ENCODE measurements at places on chromosomes 1 and 21.

DNA sequence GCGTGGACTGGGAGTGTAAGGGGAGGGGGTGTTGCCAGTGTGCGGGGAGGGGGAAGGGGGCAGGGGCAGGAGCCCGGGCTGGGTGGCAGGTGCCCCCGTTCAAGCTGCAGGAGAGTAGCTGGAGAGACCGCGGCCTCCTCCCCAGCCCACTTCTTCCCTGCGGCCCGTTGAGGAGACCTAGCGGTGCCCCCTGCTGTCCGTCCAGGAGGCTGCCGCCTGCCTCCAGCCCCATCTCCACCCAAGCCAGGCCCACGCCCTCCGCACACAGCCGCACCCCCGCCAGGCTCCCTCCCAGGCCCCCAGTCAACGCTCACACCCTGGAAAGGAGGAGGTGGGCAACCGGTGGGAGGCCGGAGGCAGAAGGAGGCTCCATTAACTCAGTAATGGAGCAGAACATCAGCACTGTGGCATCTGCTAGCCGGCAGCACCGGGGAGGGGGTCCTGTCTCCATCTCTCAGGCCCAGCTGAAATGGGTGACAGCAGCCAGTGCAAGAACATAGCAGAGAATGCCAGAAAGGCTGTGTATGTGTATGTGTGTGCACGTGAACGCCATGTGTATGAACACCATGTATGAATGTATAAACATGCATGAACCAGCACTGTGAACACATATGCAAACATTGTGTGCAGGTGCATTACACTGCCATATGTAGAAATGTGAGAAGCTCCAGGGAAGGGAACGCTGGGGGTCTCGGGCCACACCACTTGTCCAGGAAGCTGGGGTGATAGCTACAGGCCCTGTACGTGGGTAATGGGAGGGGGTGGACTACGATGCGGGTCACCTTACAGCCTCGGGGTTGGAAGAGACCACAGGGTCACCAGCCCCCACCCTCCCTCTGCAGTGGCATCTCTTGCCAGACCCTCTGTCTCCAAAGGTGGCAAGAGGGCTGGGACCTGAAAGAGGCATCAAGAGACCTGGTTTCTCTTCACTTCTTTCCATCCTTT is 84.6 kb downstream of the SYT2 start:
- DNase-seq = no peak

GRCh38 chr1:185733818-185734735 is at the start of gene HMCN1:
Gene HMCN1, plus strand, starts transcription at chr1:185734391. Its CDS starts 389 bp downstream, at chr1:185734780.
- no peak for DNase-seq

- no peak for DNase-seq
Observed at GRCh38 chr1:161350671-161351070, 17.0 kb downstream of the CFAP126 start.

GRCh38 chr1:41576206-41576605 is 91.7 kb upstream of the EDN2 start:
- DNase-seq = no peak

- DNase-seq = peak; percentile 51
Observed at GRCh38 chr1:15849775-15850324, 2.3 kb downstream of the SPEN start.

DNA sequence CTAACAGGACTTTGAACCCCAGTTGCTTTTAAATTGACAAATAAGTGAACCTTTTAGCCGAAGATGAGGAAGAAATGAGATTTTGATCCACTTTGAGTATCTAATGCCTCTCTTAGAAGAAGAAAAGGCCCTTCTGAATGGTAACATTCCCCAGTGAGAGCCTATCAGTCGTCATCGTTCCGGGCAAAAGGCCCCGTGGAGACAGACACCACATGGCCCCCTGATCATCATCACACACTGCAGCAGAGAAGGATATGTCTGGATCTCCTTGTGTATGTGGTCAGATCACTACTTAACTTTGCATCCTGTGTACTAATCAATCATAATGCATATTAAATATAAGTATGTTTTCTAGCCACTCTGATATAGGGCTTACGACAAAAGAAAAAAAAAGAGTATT is 87.3 kb upstream of the SMYD2 start:
- DNase-seq = no peak

GRCh38 chr21:46295996-46296752 is 10.0 kb downstream of the YBEY start:
- no peak for DNase-seq

- DNase-seq = no peak
Observed at GRCh38 chr1:14970799-14971141, 182.8 kb upstream of the TMEM51 start.

DNA sequence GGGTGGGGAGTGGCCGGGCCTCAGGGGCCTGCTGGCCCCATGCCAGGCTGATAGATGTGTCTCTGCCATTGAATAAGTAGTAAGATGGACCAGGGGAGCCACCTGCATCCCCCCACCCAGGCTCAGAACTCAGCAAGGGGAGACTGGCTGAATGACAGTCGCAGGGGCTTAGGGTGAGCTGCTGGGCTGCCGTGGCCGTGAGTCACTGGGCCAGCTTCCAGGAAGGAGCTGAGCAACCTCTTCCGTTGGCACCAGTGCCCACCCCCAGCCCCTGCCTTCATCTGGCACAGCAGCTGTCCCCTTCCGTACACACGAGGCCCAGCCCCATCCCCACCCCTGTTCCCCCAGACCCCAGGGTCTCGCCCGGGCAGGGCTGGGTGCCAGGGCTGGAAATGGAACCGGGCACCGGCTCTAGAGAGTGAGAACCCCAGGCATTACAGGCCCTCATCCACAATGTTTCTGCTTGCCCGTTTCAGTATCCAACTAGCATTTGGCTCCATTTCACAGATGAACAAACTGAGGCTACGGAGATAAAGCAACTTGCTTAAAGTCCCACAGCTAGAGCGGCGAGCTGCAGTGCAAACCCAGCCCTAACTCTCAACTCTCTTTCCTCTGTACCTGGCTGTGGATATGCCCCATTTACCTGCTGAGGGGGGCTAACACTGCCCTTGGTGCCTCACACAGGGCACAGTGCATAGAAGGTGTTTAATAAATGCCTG is 10.2 kb downstream of the WNT4 start:
- no peak for DNase-seq

- no peak for DNase-seq
Observed at GRCh38 chr1:180175806-180176205, 21.1 kb downstream of the QSOX1 start.

DNA sequence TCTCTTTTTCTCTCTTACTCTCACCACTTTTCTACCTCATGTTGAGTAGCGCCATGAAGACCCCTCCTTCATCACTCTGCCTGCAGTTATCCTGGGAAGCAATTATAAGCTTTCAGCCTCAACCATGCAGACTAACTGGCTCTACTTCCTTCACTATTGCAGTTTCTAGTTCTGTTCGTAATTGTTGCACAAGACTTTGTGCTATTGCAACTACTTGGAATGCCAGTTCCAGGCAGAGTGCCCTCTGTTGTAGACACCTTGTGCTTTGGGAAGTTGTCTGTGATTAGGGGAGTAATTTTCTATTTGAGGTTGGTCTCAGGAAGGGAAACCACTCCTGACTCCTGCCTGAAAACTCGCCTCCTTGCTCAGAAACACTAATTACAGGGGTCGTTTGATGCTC is 19.4 kb downstream of the PGM1 start:
- DNase-seq = no peak

- DNase-seq = no peak
Observed at GRCh38 chr1:233393926-233394680, 66.6 kb downstream of the MAP3K21 start.

DNA sequence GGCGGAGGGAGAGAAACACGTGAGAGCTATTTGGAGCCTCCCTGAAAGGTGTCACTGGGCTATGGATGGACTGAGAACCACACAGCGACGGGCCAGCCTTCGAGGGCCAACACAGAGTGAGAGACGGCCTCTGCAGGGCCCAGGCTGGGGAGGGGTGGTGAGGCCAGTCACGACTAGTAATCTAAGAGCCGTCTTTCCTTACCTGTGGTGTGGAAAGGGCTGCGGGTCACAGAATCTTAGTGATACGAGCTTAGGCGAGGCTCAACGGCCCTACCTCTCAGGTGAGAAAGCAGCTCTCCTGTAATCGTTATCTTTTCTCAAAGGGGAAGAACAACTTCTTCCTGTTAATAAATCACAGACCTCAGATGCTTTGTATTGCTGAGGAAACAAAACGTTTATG is 33.4 kb upstream of the COX20 start:
- DNase-seq = no peak

DNA sequence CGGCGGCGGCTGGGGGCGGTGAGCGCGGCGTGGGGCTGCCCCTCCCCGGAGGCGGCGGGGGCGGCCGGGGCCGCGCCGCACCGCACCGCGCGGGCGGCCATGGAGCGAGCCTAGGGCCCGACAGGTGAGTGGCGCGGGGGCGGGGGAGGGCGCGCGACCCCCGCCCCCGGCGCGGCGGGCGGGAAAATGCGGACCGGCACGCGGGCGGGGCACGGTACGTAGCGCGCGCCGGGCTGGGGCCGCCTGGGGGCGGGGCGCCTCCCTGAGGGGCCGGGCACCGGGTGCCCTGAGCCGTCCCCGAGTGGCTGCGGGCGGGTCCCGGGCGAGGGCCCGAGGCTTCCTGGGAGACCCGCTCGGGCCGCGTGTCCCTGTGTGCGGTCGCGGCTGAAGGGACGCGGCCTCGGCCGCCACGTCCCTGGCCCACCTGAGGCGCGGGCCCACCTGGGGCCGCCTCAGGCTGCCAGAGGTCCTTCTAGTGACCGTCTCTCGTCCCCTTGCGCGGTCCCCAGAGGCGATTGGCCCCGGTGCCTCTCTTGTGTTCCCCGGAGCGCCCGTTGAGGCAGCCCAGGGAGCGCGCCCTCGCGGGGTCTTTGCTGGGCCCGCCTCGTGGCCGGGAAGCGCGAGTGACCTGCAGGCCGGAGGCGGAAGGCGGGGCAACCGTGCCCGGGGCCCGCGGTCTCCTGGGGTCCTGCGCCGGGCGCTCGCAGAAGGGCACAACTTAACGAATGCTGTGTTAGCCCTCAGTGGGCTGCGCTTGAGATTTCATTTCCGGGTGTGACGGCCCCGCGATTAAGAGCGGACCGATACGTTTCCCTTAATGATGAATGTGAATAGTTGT is 500 bp downstream of the FAM20B start:
- no peak for DNase-seq

DNA sequence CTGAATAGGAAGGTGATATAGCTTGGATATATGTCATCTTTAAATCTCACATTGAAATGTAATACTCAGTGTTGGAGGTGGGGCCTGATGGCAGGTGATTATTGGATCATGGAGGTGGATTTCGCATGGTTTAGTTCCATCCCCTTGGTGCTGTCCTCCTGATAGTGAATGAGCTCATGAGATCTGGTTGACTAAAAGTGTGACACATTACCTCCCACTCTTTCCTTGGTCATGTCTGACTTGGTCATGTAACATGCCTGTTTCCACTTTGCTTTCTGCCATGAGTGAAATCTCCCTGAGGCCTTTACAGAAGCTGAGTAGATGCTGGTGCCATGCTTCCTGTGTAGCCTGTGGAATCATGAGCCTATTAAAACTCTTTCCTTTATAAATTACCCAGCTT is 664.5 kb upstream of the NR5A2 start:
- no peak for DNase-seq

DNA sequence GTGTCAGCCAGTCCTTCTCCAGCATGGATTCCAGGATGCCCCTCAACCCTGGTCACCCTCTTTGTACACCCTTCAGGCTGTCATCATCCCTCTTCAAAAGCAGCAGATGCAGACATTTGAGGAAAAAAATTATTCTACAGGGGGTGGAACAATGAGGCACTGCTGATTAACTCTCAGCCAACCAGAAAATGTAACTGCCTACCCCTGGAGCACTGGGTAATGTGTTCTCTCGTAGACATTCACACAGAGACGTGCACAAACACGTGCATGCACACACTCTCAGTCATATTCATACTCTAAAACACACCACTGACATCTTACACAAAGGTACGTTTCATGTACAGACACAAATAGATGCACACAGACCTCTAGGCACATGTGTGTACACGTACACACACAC is 175.4 kb downstream of the TRABD2B start:
- DNase-seq = no peak

DNA sequence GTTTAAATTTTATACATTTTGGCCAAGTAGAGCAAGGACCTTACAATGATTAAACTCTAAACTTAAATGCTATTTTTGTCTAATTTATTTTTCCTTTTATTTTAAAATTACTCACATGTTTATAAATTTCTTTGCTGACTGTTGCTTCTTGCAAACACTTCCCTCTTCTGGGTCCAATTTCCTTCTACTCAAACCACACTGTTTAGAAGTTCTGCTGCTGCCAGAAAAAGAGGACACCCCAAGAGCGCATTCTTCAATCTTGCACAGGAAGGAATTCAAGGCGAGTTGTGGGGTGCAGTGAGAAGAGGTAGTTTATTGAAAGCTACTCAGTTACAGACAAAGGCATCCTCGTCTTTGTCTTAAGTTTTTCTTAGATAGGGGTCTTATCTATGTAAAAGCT is 88.5 kb upstream of the NEK7 start:
- no peak for DNase-seq

- no peak for DNase-seq
Observed at GRCh38 chr1:159751031-159751430, 29.7 kb upstream of the DUSP23 start.

DNA sequence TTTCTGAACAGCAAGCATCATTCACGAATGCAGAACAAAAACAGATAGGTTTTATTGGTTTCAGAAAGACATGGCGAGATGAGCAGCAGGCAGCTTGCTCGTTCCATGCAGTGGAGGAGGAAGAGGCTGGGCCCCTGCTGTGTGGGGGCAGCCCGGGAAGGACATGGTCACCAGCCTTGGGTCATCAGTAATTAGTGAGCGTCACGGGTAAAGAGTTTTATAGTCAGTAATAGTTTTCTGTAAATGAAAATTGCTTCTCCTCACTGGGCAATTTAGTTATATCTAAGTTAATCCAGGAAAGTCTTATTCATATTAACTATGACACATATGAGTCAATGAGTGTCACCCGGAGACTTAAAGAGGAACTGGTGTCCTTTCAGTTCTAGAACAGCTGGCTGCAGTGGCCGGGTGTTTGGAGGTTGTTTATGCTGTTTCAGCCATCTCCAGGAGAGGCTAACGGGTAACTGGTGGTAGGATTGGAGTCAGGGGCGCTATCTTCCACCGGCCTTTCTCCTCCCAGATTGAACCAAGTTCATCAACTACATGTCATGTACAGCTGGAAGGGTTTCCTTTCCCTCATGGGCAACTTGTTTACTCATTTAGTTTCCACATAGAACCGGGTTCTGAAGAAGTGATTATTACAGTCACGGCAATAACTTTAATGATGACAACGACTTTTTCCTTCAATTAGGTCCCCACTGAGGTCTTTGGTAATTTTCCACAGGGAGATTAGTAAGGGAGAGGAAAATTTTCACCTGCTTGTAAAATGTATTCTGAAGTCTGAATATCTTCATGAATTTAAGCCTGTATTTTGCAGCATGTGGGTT is 34.6 kb upstream of the SLC45A1 start:
- DNase-seq = peak; percentile 12

- DNase-seq = no peak
Observed at GRCh38 chr1:234938924-234939323, 189.7 kb downstream of the TOMM20 start.

GRCh38 chr1:115829947-115830346 is 11.0 kb downstream of the NHLH2 start:
- DNase-seq = no peak

GRCh38 chr1:168301664-168302320 is 21.1 kb downstream of the TBX19 start:
- DNase-seq = no peak

All from SIG-M5 (cell line).